ENCODE measurements at places on chromosomes 5 and 9.

DNA sequence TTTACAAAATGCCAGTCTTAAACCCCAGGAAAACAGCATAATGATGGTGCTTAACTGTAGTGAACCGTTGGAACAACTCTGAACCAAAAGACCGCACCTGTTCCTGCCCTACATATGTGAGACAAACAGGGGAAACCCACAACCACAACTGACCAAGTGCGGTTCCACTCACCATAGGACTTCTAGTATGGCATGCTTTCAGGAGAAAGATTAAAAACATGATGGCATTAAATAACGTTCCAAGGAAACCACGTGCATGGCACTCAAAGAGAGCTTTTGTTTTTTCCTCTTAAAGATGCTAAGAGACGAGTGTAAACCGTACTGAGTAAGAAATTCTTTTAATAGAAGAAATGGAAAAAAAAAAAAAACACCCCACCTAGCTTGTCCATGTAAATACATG lies 119.8 kb downstream of the SSBP2 start:
- DNase-seq, result no peak

DNA sequence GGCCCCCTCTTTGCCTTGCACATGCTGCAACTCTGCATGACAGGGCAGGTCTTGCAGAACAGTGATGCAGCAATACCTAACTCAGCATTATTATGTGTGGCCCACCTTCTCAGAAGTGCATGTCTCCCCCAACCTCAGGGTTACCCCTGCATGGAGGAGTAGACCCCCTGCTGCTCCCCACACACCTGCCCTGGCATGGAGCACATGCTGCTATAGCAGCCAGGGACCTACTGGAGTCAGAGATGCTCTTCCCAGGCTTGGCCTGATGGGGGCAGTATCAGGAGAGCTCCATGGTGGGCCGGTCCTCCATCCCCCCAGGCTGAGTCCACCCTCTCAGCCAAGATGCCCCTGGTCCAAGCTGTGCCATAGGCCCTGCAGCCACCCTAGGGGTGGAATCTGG lies 13.2 kb upstream of the BOD1 start:
- DNase-seq, result peak; percentile 85

GRCh38 chr9:109331353-109331752 lies 10.5 kb upstream of the EPB41L4B start:
- DNase-seq, result no peak

DNA sequence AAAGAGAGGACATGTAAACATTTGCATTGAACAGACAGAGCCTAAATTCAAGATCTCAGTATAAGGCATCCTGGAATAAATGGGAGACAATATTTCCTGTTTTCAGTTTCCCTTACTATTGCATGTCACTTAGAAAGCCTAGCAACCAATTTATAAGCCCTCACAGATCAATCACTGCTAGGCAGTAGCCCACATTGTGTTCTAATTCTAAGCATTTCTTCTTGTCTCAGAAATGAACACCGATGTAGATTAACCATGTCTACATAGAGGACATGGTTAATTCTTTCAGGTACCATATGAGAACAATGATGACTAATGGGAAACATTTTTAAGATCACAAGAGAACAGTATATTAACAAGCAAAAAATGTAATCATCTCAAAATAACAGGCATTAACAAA lies 79.6 kb upstream of the HMHB1 start:
- no peak for DNase-seq

DNA sequence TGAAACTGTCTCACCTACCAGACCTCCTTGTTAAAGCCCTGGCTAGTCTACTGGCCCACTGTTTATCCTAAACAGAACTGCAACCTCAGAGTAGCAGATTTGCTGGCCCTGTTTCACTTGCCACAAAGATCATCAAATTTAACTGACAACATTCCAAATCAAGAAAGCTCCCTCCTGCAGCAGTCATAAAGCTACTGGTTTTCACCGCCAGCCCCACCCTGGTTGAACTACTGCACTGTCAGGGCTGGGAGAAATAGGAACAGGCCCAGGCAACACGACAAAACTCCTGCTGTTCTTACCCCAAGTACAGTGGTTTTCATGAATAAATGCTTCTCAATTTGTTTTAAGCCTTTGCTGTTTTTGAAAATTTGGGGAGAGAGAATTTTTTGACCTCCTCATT lies 63.0 kb downstream of the NR6A1 start:
- DNase-seq, result no peak

DNA sequence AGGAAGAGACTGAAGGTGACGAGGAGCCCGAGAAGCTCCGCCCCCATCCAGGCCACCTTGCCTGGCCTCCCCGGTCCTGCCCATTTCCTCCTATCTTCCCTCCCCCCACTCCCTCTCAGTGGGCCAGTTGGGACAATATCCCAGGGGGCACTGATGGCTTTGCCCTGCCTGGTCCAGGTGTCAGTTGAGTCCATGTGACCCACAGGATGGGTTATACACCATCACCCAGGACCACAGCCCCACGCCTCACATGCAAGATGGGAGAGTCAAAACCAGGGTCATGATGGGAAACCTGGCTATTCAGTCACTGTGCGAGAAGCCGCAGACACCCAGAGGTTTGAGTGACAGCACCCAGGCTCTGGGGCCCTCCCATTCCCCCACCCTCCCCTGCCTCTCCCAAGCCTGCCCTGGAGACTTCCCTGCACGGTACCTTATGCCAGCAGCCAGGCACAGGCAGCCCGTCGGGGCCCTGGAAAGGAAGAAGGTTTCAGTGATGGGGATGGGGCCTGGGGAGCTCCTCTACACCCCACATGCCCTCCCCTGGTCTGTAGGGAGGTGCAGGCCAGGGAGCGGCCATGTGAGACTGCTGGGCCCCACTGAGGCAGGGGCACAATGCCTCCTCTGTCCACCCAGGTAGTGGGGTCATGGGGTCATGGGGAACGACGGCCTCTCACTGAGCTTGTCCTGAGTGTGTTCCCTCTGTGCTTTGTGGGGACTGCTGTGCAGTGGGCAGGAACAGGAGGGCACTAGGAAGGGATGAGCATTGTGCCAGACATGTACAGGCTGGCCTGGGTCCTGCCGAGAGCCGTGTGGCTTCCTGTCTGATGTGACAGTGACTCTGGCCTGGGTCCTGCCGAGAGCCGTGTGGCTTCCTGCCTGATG lies 6.3 kb upstream of the PHYKPL start:
- no peak for DNase-seq

GRCh38 chr5:133683646-133684596 lies 71.6 kb upstream of the FSTL4 start:
- DNase-seq, result no peak

- no peak for DNase-seq
These were observed 181.9 kb downstream of the TMEM232 start for GRCh38 chr5:110544603-110545002.

DNA sequence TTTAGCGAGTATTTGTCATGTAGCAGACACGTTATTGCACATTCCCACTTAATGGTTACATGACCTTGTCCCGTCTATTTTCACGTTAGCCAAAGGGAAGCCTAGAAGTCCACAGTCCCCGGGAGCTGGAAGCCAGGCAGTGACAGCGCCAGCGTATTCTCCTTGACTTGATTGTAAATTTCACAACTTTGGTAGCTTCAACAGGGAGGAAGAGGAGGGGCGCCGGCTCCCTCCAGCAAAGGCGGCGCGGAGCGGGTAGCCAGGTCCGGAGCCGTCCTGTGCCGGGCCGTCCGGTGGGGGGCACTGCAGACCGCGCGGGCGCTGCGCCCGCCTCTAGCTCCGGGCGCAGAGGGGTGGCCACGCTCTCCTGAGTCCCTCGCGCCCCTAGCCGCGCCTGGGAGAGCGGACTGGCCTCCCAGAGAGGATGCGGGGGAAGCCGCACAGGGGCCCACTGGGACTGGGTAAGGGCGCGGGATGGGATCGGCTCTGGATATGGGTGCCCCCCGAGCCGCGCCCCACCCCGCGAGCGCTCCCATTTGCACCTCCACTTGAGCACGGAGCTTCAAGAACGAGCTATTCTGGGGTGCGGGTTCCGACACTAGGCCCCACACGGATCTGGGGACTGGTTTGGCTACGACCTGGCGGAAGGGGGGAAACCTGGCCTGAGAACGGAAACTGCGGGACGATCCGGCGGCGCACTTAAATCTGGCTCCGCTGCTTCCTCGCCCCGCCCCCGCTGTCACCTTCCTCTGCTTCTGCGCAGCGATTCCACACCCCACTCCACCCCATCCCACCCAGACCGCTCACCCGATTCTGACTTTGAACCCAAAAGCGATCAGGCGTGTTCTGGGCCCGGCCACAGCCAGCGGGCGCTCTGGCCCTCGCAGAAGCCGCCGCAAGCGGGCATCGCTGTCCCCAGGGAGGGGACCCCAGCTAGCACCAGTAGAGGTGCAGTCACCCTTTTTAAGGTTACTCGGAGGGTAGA lies 23.8 kb downstream of the KLF4 start:
- peak; percentile 91 for DNase-seq

DNA sequence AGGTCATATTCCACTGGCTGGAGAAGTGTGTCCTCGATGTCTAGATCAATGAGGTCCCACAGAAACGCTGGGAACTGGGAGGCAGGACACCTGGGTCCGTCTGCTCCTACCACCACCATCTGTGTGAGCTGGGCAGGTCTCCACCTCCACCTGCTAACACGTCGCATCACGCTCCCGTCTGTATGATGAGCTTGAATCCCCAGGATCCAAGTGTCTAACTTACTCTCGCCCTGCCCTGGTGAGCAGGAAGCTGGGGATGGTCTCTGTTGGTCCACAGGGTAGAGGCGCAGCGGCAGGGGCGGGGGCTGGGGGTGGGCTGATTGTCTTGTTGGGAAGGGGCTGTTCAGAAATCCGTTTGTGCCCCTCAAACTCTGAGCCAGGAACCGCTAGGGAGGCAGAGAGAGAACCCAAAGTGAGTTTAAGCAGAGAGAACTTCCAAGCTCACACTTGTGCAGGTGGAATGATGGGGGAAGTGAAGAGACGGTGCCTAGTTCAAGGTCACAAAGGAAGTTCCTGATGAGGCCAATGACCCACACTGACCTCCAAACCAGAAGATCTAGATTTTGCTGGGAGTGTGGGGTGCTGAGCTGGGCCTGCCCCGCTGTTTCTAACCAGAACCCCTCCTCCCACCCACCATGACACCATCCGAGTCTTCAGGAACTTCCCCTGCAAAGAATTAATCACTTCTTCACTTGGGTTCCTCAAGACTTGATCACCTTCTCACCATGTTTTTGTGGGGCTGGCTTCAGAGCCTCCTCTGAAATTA lies 21.1 kb downstream of the ORM2 start:
- DNase-seq, result no peak

DNA sequence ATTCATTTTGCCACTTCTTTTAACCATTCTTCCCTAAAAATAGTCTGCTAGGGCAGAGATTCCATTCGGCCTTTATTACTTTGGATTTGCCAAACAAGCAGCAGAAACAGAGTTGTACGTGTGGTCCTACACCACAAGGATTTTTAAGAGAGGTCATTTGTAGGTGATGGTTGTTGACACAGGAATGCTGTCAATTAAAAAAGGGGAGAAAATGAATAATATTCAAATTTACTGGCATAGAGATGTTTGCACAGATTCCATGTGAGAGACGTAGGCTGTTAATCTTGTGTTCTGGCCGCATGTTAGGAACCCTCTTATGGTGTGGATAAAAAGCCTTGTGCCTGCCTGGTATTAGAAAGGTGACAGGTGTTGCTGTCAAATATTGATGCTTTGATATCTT lies 34.9 kb downstream of the TRIO start:
- no peak for DNase-seq

All from iPS-NIHi11 (cell line).